ENCODE measurements at places on chromosomes 16 and 17.

DNA sequence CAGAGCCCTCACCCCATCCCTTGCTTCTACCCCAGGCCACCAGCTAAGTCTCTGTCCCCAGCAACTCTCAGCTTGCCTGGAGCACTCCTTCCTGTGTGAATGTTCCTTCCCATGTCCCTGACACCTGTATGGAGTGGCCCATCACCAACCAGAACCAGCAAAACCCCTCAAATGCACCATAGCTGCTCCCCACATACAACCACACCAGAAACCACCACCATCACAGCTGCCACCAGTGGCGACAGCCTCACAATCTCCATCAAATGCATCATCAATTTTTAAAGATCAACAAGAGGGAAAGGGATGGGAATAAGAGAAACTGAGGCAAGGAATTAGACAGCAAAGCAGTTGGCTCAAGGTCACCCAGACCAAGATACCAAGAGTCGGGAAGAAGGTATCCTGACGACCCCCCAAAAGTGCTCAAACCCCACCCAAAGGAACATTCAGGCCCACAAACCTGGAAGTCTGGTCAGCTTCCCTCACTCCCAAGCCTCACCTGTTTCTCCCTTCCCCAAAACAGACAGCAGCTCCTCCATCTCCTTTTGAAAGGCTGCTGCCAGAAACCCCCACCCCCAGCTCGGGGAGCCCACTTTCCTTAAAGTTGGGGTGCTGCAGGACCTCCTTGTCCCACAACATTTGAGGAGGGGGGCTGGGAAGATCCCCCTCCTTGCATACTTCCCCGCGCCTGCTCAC is 1.8 kb downstream of the SRCIN1 start:
- no peak for DNase-seq

GRCh38 chr17:82022310-82022980 is at the start of gene CENPX:
Gene CENPX (minus strand): TSS chr17:82022878. CDS start chr17:82022861, 17 bp downstream.
- no peak for DNase-seq

DNA sequence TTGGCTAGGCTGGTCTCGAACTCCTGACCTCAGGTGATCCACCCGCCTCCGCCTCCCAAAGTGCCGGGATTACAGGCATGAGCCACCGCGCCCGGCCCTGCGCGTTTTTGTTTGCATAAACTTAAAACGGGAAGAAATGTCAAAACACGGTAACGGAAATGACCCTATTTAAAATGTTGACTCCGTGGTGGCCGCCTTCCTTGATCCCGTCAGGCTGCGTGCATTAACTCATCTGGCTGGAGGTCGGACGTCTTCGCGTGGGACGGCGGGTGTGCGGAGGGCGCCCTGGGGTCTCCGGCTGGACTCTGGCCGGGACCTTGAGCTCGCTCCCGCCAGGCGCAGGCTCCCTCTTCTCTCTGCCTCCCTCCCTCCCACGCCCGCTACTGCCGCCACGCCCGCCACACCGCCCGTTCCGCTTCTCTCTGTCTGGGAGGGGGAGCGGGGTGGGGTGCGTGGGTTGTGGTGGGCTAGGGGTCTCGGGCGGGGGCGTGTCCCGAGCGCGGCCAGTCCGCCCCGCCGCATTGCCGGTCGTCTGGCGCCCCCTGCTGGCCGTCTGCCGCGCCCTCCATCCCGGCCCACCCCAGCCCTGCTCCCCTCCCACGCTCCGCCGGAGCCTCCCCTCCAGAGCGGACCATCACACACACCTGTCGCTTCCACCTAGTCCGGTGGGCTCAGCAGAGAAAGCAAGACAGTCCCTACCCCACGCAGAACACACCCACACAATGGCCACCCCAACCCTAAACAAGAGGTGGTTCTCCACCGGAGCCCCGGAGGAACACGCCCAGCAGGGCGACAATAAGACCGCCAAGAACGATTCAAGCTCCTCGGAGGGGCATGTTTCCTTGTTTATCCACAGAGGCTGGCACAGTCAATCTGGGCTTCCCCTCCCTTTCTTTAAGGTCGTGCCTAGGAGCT is 1.2 kb upstream of the CCDC42 start:
- peak; percentile 14 for DNase-seq

DNA sequence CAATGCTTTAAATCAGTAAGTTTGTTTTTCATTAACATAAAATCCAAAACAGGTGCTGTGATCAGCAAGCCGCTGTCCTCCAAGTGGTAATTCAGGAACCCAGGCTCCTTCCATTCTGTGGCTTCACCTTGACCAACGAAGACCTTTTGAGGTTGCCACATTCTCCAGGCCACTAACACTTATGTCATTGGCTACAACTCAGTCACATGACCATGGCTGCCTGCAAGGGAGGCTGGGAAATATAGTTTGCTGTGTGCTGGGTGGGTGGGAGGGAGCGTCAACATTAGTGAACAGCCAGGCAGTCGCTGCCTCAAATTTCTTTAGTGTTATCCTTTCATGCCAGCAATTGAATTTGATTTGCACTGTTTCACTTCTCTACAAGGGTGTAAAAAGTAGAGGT is 549.2 kb downstream of the MAF start:
- DNase-seq, result no peak

GRCh38 chr17:792277-792676 is 10.1 kb downstream of the MRM3 start:
- DNase-seq, result no peak
